ENCODE measurements at places on chromosomes 11 and 22.

GRCh38 chr11:31714840-31715239 lies 96.3 kb downstream of the PAX6 start:
- no peak for DNase-seq

- DNase-seq = no peak
These were observed 2.2 kb upstream of the CD151 start for GRCh38 chr11:830295-831117.

DNA sequence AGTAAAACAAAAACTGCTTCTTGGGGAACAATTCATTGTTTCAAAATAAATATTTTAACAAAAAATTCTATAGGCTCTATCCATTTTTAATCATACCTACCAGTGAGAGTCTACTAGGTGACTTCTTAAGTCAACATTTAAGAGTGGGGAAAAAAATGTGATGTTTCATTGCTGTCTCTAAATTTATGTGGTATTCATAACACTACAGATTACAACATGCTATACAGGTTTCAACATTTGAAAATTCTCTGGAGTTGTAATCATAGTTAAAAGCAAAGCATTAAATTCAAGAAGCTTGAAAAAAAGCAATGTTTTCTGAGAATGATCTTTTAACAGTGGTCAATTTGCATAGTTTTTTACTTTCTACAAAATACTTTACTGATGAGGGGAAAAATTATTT lies 18.3 kb downstream of the SBF2 start:
- no peak for DNase-seq

GRCh38 chr11:74226907-74227306 lies 55.8 kb downstream of the PPME1 start:
- no peak for DNase-seq

GRCh38 chr11:112649856-112650255 lies 311.4 kb upstream of the NCAM1 start:
- DNase-seq = no peak

DNA sequence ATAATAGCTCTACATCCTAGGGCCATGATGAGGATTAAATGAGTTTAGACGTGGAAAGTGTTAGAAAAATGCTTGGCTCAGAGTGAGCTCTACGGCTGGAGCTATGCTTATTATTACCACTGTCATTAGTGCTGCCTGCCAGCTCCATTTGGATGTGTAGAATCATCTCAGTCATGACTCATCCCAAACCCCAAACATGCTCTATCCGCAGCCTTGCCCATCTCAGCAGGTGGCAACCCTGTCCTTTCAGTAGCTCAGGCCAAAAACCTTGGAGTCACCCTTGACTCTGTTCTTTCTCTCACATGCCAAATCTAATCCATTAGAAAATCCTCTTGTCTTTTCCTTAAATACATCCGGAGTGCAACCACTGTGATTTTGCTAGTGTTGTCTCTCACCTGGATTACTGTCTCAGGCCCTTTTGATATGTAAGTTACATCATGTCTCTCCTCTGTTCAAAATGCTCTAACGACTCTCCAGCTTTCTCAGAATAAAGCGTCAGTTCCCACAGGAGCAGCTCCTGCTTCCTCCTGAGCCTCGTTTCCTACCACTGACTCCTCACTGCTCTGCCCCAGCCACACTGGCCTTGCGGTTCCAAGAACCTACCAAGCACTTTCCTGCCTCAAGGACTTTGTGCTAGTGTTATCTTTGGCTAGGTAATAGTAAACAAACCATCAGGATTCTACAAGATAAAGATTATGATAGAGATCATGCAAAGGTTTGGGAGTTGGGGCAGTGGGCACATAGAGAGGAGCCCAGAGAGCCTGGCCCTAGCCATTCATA lies 10.5 kb upstream of the CHRM1 start:
- no peak for DNase-seq

GRCh38 chr22:26711205-26711963 lies 54.0 kb downstream of the MIAT start:
- no peak for DNase-seq

DNA sequence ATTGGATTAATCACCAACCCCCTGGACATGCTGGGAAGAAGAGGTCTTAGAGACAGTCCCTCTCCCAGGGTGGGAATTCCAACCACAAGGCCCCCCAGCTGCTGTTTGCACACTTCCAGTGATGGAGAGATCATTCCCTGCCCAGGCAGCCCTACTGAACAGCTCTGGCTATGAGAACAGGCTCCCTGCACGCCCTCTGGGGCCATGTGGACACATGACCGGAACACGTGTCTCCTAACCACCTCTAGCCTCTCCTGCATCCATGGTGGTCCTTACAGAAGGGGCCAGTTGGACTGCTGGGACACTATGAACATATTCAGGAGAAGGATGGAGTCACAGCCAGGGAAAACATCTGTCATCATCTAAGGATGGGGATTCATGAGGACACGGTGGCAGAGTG lies 196.2 kb downstream of the MN1 start:
- no peak for DNase-seq

DNA sequence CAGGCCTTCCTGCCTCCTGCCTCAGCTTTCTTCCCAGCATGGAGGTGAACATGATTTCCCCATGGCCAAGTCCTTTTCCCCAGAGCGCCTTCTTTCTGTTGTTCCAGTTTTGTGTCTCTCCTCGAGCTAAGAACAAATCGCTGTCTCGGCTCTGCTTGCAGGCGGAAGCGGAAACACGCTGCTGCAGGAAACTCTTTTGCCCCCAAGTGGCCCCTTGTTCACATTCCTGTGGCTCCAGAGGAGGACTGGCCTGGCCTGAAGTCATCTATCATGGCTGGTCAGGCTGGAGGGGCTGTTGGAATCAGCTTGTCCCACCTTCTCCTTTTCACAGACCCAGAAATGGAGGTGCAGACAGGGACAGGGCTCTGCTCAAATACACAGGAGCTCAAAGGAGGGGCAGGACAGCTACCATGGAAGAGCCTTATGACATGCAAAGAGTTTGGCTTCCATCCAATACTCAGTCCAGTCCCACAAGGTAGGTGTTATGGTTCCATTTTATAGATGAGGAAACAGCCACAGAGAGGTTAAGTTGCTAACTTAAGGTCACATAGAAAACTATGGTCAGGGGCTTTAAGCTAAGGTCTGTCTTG lies 182.2 kb upstream of the SYT13 start:
- DNase-seq = no peak

DNA sequence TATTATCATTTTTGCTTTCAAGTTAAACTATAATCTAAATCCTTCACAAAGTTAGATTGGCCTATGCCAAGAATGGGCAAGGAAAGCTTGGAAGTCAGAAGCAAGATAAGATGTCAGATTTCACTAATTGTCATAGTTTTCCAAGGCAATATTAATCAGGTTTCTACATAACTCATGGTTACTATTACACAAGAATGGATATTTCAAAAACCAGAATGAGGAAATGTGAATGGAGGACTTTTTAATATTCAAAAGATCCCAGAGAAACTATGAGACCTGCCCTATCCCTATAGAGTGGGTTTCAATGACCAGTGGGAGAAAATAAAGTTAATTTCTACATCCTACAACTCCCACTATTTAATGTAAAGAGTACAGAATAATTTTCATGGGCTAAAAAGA lies 203.2 kb downstream of the CASP12 start:
- DNase-seq = no peak
